Osteocyte (in vitro differentiated cells): ENCODE measurements at places on chromosomes 7 and 10.

- no peak for DNase-seq
These were observed 101.9 kb upstream of the PDLIM1 start for GRCh38 chr10:95392681-95393164.

DNA sequence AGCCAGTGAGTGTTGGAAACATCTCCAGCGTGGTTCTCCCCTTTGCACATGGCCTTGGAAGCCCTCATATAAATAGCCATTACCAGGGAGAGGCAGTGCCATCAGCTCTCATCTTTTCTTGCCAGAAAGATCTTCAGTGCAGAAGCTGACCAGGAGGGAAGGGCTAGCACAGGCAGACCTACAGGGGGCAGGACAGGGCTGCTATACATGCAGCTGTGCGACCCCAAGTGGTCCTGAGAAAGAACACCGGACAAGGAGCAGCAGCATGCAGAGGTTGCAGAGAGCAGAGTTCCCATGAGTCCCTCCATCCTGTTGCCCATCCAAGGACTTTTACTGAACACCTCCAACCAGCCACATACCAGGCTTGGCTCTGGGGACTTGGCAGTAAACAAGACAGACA lies 17.1 kb downstream of the GRID1 start:
- DNase-seq, result no peak

- DNase-seq, result no peak
These were observed 32.6 kb downstream of the PIP4K2A start for GRCh38 chr10:22681783-22682183.

DNA sequence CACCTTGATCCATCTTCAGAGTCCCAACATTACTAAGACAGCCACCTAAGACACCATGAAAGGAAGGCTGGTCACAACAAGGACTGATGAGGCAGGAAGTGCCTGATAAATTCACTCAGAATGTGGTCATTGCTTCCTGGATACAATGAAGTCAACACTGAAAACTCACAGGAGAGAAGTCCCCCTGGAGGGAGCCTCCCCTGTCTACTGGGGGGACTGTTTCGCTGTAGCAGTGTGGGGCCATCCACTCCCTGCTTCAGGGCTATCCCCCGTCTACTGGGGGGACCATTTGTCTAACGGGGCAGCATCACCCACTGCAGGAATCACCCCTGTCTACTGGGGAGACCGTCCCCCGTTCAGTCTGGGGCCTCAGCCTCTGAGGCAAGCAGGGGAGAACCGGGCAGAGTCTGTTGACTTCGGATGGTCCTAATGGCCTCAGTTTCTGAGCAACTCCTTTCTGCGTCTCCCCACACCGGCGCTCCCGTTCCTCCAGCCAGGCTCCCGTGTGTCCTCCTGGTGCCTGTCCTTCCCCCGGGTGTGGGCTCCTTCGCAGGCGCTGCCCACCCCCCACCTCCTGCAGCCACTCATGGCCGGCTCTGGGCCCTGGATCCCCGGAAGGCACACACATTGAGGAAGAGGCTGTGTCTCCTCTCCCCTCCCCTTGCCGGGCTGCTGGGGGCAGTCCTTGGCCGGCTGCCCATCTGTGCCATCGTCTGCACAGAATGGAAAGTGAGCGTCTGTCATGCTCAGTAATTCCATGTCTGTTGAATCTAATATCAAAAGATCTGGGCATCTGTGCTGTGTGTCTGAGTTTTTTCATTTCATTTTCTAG lies 59.9 kb upstream of the DNAJB6 start:
- no peak for DNase-seq

GRCh38 chr10:70232155-70232858 lies 922 bp downstream of the PPA1 start:
- DNase-seq, result no peak
